ENCODE measurements at places on chromosomes 4 and X.

GRCh38 chrX:79444694-79445210, 77.6 kb upstream of the ITM2A start:
- no peak for DNase-seq

GRCh38 chr4:10655968-10656367, 28.6 kb downstream of the CLNK start:
- DNase-seq, result peak; percentile 88

DNA sequence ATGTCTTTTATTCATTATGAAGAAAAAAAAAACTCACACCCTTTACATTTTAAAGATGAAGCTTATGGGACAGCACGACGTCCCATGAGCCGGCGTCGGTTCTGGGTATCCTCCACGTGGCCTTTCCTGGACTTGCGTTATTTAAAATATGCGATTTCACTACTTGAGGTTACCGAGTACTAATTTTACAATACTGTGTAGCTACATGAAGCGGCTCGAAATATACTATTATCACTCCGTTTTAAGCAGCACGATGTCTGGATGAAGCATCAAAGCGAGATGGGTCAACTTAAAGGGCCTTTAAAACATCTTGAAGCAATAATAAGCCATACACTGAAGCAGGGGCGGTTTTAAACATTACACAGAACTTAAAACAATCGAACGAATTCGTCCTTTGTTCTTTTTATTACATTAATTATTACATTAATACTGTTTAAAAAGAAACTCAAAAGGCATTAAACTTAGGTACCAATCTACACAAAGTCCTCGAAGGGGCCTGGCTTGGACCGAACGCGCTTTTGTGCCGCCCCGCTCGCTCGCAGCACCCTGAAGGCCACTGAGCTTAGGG, 1.4 kb upstream of the KLF3 start:
- no peak for DNase-seq

DNA sequence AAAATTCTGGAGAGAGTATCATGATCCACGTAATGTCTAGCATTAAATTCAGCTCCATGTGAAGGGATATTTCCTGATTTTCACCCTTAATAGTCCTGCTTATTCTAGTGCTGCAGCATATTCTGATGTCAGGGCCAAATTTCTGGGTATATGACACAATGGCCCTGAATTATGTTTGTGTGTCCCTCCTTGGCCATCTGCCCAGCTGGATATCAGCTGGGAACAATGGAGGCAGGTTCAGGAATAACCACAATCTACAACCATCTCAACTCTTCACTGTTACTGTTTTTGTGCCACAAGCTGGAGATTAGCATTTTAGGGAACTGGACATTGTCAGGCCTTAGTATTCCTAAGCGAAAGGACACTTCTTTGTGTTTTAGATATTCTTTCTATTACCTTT, 3.5 kb downstream of the GLRB start:
- no peak for DNase-seq

- no peak for DNase-seq
Measured at GRCh38 chr4:120568731-120569130, 353.8 kb downstream of the PRDM5 start.

DNA sequence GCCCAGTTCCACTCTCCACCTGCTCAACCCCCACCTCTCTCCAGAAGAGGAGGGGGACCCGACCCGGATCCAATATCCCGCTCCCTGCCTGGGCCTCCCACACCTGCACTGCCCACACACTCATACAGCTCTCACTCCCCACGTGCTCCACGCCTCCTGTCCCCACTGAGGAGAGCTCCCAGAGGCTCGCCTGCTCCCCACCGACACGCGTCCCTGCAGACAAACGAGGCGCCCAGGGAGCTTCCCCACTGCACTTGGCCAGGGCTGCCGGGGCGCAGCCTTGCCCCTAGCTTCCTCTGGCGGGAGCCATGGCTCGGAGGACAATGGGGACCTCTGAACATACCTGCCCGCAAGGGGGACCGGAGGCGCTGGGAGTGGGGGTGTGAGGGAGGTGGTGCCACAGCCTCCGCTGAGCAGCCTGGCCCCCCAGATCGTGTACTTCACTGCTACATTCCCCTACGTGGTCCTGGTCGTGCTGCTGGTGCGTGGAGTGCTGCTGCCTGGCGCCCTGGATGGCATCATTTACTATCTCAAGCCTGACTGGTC, 5.0 kb downstream of the SLC6A8 start:
- DNase-seq, result no peak

GRCh38 chr4:150231107-150231770, 153.0 kb downstream of the DCLK2 start:
- DNase-seq, result peak; percentile 82

DNA sequence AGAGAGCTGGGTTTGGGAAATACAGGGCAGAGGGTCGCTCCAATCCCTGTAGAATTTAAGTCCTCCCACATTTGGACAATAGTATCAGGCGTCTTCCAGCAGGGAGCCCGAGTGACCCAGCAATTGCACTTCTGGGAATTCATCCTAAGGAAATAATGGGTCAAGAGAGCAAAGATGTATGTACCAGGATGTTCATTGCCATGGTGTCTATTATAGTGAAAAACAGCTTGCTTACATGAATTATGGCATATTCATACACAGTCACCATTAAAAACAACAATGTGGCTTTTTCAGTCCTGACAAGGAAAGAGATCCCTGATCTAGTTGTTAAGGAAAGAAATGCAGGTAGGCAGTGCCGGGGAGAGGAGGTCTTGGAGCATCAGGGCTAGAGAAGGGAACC, 167.7 kb downstream of the PJA1 start:
- peak; percentile 22 for DNase-seq

DNA sequence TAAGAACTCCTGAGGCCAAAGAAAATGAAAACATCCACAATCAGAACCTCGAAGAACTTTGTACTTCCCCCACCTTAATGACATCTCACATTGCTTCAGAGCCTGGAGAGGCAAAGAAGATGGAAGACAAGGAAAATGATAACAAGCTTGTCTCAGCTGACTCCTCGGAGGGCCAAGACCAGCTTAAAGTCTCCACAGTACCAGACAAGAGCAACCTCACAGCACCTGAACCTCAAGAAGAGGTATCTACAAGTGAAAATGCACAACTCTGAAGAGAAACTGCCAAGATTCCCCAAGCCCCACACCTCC, 97.5 kb downstream of the HNRNPD start:
- DNase-seq, result no peak

DNA sequence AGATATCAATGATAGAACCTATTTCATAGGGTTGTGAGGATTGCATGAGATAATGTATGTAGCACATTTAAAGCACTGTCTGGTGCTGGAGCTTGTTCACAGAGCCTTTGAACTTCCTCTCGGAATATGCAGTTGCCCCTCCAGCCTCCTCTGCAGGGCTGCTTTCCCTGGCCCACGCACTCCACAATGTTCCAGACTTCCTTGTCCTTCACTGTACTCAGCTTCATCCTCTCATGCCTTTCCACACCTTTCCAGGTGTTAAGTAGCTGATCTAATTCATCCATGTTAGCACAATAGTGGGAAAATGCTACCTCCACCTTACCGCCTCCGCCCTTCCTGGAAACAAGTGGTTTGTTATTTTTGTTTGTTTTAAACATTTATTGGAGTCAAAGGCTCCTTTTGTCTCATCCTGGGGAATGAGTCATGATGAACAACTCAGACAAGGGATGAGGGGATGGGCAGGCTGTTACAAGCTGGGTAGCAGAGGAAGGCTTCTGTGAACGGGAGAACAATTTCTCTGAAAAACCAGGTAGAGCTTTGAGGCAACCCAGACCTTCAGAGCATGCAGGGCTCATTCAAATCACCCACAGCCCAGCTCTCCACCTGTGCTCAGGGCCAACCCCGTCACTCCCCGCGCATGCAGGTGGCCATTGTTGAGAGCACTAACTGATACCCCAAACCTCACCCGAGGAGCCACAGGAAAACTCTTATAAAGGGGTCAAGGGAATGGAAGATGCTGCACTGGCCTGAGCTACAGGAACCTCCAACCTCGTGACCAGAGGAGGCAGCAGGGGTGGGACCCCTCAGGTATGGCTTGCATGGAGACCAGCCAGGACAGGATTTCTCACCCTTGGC, 84.9 kb upstream of the TBL1X start:
- peak; percentile 61 for DNase-seq

DNA sequence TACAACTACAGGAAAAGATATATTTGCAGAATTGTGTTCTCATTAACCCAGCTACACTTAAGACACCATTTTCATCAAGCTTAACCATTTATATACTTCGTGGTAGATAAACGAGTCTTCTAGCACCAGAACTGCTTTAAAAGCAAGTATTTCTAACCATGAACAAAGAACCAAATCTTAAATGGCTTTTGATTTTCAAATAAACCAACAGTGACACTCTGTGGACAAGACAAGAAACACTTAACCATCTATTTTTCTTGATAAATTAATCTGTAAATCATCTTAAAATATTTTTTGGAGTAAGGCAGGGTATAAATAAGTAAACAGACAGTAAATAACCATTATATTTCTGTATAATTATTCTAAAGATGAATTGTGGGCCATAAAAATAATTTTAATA, 10.2 kb downstream of the BEND2 start:
- peak; percentile 4 for DNase-seq

DNA sequence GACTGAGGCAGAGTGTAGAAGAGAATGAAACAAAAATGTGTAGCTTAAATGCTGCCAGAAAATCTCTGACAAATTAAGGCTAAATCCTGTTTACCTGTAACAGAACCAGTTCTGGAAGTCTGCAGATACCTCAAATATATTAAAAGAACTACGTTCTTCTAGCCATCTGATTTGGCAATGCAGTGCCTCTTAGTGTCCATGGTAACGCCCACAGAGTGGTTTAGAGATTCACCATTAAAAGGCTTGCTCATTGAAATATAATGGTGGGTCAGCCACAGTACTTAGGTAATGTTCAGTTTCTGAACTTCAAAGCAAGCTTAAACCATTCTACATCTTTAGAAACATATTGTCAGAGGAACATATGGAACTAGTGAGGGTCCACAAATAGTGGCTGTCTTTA, 23.2 kb upstream of the LUZP4 start:
- DNase-seq, result no peak

GRCh38 chrX:121649417-121649816, 602.0 kb downstream of the GLUD2 start:
- no peak for DNase-seq

GRCh38 chrX:30196322-30196721, 19.0 kb upstream of the MAGEB2 start:
- DNase-seq, result peak; percentile 9

DNA sequence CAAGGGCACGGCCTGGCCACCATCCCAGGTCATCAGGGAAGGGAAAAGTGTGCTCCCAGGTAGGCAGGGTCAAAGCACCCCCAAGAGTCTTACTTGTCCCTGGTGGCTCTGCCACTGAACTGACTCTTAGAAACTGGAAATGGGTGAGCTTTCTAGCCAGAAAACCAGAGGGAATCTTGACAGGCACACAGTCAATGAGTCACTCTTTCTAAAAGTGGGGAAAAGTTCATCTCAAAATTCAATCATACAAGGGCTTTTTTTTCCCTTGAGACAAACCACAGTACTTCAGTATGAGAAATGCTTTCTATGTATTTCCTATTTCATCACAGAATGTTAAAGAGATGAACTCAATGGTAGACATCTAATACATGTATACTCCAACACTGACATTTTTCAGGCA, 12.5 kb downstream of the HPF1 start:
- peak; percentile 65 for DNase-seq

DNA sequence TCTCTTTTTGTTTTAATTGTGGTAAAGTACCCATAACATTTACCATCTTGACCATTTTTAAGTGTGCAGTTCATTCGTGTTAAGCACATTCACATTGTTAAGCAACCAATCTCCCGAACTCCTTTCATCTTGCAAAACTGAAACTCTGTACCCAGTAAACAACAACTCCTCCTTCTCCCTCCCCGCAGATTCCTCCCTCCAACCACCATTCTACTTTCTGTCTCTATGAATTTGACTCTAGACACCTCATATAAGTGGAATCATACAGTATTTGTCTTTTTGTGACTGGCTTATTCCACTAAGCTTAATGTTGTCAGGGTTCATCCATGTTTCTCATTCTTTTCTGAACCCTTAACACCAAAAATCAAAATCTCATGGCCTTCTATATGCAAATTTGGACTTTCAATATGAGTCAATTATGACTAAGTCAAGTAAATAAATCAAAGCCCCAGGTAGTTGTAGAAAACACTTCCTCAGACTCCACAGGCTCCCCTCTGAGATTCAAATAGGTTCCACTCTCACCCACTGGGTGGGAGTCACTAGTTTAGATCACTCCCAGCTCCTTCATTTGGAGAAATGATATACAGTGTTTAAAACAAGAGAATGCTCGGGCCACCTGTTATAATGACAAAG, 9.8 kb upstream of the RTL5 start:
- DNase-seq, result no peak

- peak; percentile 56 for DNase-seq
Measured at GRCh38 chr4:32226204-32226603, 1506.0 kb downstream of the PCDH7 start.

GRCh38 chr4:158778156-158778711, 9.4 kb downstream of the FNIP2 start:
- DNase-seq, result no peak

GRCh38 chrX:56787734-56788152, 58.7 kb downstream of the NBDY start:
- no peak for DNase-seq

- DNase-seq, result no peak
Measured at GRCh38 chr4:2484993-2485392, 16.1 kb downstream of the RNF4 start.

DNA sequence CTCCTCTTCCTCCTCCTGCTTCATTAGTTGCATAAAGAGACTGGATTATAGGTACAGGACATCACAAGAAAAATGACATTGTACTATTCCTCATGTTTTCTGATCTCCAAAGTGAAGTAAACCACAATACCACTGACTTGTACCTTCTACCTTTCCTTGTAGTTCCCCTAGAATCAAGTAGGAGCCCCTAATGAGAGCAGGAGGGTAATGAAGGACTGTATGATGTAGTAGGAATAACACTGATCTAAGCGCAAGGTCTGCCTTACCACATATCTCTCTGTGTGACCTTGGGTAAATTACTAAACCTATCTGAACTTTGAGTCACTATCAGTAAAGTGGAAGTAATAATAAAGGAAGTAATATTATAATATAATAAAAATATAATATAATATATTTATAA, 3.6 kb downstream of the VSIG4 start:
- no peak for DNase-seq

DNA sequence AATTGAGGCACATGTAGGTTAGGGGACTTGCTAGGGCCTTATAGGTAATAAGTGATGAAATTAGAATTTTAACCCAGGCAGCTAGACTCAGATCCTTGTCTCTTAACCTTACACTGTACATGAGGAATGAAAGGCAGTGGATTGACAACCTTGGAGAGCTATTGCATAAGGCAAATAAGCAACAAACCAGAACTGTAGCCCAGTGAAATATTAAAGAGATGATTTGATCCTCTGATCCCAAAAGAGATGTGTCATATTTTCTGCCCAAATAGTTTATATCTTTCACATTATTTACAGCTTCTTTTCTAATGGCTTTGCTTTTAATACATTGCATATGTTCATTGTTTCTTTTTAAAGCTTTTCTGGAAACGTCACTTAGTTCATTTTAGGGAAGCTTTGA, 252.6 kb downstream of the ANK2 start:
- DNase-seq, result no peak

- DNase-seq, result peak; percentile 83
Measured at GRCh38 chrX:71543316-71543715, 10.4 kb downstream of the OGT start.

GRCh38 chr4:76951672-76952010, 2.1 kb downstream of the SEPTIN11 start:
- no peak for DNase-seq

GRCh38 chr4:169185133-169185956, 85.4 kb downstream of the SH3RF1 start:
- no peak for DNase-seq

- peak; percentile 5 for DNase-seq
Measured at GRCh38 chrX:72123471-72124185, 8.1 kb downstream of the RTL5 start.

- DNase-seq, result no peak
Measured at GRCh38 chr4:3314706-3315260, 22.0 kb downstream of the RGS12 start.

Measured in IMR-90 (cell line).